ENCODE measurements at places on chromosomes 3 and 15.

GRCh38 chr3:123949641-123950040 lies 11.4 kb downstream of the CCDC14 start:
- no peak for DNase-seq

DNA sequence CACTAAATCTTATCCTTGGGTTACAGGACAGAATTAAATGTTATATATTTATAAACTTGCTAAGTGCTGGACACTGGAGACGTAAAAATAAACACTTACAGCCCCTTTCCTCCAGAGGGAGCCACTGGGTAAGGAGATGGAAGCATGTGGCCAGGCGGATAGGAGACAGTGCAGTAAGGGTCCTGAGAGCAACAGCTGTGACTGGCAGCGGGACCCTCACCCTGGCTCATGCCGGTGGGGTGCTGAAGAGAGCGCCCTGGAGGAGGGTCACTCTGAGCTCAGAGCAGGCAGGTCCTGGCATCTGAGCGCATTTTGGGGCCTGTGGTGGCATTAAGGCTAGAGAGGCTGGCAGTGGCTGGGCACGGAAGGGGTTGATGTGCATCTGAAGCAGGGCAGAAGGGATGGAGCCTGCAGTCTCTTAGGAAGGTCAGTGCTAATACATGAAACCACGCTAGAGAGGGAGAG lies 16.0 kb downstream of the SEC61A1 start:
- DNase-seq, result no peak

GRCh38 chr3:185983495-185984141 lies 45.8 kb upstream of the TRA2B start:
- no peak for DNase-seq

DNA sequence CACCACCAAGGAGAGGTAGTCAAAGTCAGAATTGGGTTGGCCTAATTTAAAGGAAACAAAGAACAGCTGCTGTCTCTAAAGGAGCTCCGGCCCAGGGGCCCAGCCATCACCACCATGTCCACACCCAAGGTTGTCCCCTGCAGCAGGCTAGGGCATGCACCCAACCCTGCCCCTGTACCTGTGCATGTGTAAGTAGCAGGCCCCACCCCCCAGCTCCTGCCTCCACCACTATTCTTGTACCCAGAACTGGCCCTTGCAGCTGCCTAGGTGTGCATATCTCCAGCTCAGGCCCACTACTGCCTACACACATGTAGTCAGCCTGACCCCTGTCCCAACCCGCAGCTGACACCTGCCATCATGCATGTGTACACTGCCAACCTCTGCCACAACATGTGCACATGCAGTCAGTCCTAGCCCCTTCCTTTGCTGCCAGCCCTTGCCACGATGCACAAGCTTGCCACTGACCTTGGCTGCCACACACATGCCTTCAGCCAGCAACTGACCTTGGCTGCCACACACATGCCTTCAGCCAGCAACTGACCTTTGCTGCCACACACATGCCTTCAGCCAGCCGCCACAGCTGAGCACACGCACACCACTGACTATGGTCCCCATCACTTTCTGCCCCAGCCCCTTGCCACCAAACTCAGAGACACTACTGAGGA lies 39.7 kb downstream of the FGF12 start:
- DNase-seq, result no peak

GRCh38 chr3:73010158-73010557 lies 13.5 kb downstream of the PPP4R2 start:
- no peak for DNase-seq

- DNase-seq, result no peak
These were observed 21.5 kb upstream of the MTHFS start for GRCh38 chr15:79918278-79918677.

GRCh38 chr3:37387462-37387861 lies 213.1 kb upstream of the LRRFIP2 start:
- no peak for DNase-seq

DNA sequence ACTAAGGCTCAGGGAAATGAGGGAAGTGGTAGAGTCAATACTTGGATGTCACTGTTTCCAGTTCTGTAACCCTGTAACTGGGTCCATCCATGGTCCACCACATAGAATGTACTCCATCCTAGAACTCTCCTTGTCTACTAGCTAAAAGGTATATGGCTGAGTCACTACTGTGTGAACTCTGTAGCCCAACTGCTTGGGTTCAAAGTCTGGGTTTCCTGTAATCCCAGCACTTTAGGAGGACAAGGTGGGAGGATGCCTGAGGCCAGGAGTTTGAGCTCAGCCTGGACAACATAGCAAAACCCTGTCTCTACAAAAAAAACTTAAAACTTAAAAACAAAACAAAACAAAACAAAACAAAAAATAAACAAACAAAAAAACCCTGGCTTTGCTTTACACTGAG lies 5.3 kb upstream of the DIS3L start:
- DNase-seq, result no peak

- no peak for DNase-seq
These were observed 34.9 kb upstream of the SLC25A36 start for GRCh38 chr3:140906785-140907184.

DNA sequence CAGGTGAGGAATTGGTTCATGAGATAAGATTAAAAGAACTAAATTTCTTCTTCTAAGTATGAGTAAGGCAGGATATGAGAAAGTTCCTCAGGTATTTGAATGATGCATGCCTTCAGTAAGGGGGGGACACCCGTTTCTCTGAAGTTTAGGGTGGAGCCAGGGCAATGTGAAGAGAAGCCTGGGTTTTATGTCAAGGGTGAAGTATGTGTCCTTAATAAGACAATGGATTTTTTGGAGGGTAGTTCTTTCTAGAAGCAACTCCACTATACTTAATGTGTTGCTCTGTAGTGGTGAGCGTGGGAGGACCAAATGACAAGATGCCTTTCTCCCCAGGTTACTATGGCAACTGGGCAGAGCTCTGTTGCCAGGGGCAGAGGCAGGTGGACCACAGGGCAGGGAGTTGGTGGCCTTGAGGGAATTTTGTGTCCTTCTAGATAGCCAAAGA lies 44.0 kb downstream of the PHLDB2 start:
- no peak for DNase-seq

GRCh38 chr15:29278436-29279105 lies 8.9 kb upstream of the NSMCE3 start:
- no peak for DNase-seq

DNA sequence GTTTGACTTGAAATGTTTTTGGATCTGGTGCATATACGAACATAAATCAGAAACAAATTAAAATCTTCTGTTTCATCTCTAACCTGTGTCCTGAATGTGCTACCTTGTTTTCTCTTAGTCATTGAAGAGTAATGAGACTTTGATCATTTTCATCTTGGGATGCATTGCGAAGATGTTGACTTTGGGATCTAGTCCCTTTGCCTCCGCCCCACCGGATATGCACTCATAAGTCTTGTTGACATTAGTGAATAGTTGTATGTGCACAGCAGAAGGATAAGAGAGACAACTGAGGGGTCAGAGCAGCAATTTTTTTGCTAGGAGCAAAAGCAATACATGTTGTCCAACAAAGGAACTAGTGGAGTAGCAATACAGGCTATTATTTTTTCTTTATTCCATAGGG lies 35.9 kb upstream of the SPRED1 start:
- no peak for DNase-seq

GRCh38 chr3:18481946-18482548 lies 56.9 kb upstream of the SATB1 start:
- no peak for DNase-seq

GRCh38 chr3:23519314-23520208 lies 286.2 kb upstream of the UBE2E1 start:
- DNase-seq, result no peak

DNA sequence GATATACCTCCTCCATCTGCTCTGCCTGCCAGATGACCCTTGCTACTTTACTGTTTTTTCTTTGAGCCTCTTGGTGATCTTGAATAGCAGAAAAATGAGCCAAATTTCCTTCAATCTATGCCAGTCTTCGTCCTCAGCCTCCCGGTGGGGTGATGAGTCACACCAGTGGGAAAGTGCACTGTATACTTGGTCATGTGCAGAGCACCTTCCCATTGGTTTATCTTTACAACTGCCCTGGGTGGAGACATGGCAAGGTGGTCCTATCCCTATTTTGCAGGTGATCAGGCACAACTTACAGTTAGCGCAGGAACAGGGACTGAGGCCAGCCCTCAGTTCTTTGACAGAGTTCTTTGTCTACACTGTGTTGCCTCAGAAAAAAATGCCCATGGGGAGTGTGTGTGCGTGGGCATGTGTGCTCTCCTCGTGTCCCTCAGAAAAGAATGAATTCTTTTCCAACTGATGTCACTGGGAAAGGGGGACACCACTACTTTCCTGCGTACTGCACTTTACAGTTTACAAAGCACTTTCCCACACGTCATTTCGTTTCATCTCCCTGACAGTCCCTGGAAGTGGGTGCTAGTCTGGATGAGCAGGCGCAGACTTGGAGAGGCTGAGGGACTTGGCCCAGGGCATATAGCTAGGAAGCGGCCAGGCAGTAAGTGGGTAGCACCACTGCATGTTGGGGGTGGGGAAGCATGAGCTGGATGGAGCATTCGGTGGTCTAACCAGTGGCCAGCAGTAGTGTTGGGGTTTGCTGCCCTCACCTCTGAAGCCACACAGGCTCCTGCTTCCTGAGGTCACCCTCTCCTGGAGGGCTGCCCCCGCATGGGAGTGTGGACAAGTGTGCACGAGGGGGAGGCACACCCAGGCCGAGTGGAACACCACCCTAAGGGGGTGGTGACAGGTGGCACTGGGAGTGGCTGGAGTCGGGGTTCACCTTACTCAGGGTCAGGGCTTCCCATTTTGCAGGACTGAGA lies 24.1 kb downstream of the SMAD3 start:
- DNase-seq, result no peak

DNA sequence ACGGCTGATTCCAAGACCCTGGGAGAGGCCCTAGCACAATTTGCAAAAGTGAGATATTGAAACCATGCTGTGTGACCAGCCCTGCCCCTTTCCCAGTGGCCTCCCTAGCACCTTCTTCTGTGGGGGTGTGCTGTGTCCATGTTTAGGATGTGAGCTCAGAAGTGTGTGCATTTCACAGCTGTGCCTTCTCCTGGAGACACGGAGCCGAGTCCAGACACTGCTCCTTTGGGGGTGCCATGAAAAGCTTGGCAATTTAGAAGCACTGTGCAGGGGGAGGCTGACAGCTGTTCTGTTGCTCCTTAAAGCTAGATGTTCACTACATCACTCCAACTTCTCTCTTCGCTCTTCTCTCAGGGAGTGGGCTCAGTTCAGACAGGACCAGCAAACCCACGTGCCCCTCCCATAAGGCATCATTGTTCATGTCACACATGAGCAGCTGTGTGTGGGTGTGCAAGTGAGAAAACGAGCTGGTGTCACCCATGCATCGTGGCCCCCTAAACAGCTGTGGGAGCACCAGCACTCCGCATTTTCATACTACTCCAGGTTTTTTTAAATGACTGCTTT lies 492.6 kb downstream of the GABRG3 start:
- DNase-seq, result no peak

DNA sequence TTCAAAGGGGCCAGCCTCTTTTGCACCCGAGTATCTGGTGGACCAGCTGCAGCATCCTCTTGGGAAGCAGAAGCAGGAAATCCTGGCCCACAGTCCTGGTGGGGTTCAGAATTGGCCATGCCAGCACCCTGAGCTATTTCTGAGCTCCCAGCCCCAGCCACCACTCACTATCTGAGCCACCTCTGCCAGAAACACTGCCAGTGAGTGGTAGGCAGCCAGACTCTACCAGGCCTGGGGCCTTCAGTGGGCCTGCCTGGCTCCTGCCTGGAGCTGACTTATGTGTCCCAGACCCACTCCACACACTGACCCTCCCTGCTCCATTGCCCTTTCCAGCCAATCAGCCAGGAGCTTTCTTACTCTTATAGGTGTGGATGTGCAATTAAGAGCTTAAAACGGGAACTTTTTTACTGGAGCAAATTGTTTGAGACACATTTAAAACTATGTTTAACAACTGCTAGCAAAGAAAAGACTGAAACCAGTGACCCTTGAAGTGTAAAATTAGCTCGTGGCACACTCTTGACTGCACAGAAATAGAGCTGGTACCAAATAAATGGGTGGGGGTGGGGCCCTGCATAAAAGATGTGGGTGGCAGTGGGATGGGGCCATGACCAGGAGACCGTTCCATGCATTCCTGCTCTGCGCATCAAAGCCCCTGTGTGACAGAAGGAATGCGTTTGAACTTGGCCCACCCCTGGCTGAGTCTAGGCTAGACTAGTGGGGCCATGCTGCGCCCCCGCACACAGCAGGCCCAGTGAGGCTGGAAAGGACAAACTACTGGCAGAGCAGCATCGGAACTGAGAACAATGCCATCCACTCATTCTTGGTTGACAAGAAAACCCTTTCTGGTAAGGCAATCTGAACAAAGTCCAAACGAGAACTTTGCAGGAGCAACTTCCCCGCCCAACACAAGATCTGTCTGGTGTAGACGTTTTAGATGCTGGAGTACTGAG lies 48.0 kb downstream of the CTNNB1 start:
- no peak for DNase-seq

DNA sequence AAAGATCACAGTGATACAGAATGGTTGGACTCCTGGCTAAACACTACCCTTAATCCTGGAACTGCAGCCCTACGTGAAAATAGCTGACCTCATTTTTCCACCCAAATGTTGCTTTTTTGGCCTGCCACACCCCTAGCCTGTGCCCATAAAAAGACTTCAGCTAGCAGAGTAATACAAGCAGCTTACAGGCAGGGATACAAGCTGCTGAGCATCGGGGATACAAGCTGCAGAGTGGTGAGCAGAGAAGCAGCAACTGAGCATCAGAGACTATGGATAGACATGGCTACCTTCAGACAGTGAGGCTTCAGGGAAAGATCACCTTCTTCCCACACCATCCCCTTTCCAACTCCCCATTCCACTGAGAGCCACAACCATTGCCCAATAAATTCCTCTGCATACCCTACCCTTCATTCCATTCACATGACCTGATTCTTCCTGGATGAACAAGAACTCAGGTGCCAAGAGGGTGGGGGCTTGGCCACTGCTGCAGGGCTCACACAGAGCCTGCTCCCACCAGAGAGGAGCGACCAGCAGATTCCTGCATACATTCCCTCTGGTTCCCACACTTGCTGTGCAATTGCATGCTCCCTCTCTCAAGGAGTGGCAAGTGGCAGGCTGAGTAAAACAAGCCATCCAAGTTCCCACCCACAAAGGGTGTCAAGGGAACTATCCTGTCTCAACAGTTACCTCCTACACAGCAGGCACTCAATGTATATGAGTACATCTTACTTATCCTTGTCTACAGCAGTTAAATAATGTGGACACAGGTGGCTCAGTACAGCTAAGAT lies 217.5 kb downstream of the ALCAM start:
- DNase-seq, result no peak

GRCh38 chr15:68699124-68699880 lies 120.5 kb downstream of the CORO2B start:
- no peak for DNase-seq

DNA sequence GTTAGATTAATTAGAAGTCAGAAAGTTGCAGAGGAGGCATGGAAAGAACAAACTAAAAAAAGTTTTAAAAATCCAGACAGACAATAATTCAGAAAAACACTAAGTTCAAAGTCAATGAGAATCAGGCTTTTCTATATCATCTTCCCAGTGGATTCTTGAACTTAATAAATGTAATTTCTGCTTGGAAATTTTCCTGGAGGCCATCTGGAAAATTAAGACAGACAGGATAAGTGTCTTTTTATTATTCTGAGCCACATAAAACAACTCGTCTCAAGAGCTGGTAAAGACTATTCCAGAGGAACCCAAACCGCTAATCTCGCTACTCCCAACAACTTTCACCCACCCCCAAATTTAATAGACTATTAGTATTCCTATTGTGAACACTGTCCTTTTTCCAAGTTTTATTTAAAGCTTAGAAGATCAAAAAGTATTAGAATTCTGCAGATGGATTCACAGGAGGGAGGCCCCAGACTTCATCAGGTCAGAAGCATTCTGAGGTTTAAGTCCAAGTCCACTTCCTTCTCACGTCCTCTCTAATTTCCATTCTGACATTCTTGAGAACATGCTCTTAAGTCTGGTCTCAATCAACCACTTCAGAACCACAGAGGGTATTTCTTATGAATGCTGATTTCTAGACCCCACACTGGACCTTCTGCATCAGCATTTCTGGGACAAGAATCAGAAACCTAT lies 61.3 kb downstream of the ERC2 start:
- no peak for DNase-seq

All from cortex of kidney (tissue), 1 donor.